NCI-H524 treated with DMSO at 0.1 percent for 48 hours (cell line): ENCODE measurements at places on chromosomes 5 and 9.

DNA sequence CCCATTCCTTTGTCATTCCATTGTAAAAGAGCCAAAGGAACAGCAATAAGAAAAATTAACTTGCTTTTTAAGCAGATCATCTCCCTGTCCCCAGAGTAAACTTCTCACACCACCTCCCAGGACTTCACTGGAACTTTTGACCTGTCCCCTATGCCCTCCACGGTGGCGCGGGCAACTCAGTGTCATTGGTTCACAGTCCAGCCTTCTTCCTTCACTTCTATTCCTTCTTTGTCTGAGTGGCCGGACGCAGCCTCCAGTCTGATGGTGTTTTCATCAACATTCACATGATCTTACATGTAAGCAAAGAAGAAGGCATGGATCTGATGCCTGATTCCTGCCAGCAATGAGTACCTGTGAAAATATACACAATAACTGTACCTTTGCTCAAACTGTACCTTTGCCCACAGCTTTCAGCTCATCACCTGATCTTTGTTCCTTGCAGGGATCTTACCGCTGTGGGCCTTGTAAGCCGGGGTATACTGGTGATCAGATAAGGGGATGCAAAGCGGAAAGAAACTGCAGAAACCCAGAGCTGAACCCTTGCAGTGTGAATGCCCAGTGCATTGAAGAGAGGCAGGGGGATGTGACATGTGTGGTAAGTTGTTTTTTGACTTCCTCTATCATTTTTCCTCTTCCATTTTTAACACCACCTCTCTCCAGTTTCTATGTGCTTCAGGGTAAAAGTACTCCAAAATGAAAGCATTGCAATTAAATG, 32.5 kb downstream of the THBS4 start:
- DNase-seq: no peak

- no peak for DNase-seq
Observed at GRCh38 chr5:172779691-172780341, 8.8 kb upstream of the DUSP1 start.

DNA sequence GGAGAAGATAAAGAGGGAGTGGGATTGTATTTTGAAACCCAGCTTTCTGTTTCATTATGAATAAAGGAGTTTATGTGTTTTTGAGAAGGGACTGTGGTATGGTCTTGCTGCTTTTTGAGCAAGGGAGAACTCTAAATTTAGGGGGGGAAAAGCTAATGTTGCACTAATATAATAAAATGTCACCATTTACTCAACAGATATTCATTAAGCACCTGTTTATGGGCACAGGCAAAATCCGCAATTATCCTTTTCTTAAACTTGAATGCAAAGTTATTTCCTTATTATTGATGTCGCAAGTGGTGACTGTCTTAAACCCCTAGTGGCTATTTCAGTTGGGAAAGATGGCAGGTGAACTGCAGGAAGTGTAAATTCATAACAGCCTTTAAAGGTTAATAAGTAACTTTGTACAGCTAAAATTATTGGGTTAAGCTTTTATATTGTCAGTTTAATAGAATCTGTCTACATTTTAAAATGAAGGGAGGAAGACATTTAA, 1.5 kb downstream of the CDC42SE2 start:
- DNase-seq: no peak

- no peak for DNase-seq
Observed at GRCh38 chr5:168908207-168908606, 329.0 kb upstream of the PANK3 start.

- no peak for DNase-seq
Observed at GRCh38 chr9:136018257-136019031, 57.3 kb upstream of the UBAC1 start.

- DNase-seq: no peak
Observed at GRCh38 chr5:139263536-139263935, 30.0 kb upstream of the MATR3 start.

GRCh38 chr5:98157368-98157767, 616.1 kb upstream of the RGMB start:
- DNase-seq: no peak

DNA sequence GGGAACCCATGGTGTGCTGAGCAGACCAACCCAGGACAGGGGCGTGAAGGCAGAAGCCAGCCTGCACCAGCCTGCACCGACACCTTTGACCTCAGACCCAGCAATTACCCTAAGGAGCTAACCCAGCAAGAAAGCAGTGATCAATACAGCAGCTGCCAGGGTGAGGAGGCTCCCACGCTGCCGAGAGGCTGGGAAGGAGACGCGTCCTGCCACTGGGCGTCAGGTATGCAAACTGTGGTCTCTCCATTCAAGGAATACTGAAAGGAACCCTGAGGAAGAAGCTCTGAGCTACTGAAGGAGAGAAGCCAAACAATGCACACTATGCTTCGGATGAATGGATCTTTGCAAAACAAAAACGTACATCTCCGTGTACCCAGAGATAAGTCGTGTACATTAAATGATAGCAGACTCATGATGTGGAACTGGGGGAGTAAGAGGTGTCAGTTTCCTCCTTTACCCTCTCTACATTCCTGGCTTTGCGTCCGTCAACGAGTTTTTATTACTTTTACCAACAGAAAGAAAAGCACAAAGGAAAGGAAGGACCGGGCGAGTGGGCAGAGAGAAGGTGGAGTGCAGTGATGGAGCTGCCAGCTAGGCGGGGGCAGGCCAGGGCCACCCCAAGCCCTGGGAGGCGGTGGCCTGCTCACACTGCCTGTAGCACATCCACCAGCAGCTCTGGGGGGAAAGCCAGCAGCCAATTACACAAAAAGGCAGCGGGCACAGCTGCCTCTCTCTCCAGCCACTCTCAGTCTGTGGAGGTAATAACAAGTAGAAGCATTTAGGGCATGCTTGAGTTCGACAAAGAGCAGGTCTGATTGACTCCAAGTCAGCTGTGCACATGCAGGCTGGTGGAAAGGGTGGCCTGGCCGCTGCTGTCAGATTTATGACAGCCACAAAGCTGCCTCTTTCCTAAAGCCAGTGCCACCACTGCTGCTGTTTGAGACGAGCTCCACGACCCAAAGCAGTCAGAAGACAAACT, 29.3 kb downstream of the RASGEF1C start:
- no peak for DNase-seq

DNA sequence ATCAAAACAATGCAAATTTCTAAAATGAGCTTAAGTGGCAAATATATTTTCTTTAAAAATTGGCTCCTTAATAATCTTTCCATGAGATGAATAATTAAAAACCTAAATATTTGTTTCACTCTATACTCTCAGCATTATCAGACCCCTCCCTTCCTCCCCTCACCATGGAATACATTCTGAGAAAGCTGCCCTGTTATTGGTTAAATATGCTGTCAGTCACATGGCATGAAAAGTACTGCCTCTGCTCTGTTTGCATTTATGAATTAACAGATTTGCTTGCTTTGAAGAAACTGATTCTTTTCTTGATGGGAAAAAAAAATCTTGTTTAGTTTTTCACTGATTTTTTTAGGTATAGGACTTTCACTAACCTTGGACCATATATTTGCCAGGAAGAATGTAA, 17.0 kb upstream of the RPS23 start:
- DNase-seq: no peak

DNA sequence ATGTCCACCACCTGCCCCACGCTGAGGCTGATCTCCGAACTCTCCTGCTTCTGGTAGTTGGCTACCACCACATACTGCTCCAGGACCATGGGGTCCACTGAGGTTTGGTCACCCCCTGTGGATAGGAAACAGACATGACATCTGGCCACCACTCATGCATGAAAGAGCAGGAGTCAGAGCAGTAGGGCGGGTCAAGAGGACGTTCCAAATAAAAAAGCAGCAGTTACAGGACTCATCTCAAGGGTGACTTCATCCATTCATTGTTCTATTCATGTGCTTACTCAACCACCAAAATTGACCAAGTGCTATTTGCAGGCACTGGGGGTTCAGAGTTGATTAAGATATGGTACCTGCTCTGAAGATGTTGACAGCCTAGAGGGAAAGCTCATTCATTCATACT, 79.2 kb upstream of the UBTD2 start:
- DNase-seq: no peak

DNA sequence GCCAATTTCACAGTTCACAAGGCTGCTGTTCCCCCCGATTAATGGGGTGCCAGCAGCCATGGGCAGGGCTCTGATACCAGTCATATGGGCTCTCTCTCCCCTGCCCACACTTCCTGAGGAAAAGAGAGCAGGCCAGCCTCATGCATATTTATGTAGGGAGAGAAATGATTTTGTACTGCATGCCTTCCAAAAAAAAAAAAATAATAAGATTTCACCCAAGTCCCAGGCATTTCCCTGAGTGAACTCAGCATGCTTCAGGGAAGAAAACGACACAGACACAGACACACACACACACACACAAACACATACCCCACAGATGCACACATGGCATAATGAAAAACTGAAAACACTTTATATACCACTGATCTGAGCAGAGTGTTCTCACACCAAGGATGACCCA, 232.8 kb downstream of the ASTN2 start:
- DNase-seq: no peak

DNA sequence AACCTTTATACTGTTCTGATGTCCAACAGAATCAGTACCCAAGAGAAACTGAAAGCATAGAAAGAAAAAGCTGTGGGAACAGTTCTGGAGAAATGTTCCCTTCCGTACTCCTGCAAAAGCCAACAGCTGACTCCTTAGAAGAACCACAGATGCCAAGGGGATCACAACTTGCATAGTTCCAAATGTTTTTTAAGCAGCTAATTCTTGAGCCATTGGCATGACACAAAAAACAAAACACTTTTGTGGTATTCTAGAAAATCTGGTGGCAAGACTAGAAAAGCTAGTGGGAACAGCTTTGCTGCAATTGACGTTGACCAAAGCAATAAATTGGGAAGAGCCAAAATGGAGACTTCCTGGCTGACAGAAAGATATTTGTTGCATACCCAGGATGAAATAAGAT, 189.9 kb downstream of the ARL15 start:
- no peak for DNase-seq

GRCh38 chr5:57940236-57940635, 457.6 kb upstream of the ACTBL2 start:
- no peak for DNase-seq

DNA sequence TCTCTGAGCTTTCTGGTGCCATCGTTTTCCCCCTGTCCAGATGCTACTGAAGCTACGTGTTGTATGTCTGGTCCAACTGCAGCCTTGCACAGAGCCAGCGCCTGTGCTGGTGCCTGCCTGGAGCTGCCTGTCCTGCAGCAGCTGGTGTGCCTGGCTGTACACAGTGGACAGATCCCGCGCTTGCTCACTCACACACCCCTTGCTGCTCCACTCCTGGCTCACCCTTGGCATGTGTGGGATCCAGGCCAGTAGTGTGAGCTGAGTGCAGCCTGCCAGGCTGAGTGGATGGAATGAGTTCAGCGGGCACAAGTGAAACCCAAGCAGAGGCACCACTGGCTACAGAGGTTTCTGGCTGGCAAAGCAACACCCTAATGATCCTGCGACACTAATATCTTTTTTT, 40.4 kb downstream of the FER start:
- DNase-seq: no peak

- no peak for DNase-seq
Observed at GRCh38 chr9:89952401-89952800, 347.6 kb downstream of the GADD45G start.
